ENCODE measurements at places on chromosomes 16 and 17.

DNA sequence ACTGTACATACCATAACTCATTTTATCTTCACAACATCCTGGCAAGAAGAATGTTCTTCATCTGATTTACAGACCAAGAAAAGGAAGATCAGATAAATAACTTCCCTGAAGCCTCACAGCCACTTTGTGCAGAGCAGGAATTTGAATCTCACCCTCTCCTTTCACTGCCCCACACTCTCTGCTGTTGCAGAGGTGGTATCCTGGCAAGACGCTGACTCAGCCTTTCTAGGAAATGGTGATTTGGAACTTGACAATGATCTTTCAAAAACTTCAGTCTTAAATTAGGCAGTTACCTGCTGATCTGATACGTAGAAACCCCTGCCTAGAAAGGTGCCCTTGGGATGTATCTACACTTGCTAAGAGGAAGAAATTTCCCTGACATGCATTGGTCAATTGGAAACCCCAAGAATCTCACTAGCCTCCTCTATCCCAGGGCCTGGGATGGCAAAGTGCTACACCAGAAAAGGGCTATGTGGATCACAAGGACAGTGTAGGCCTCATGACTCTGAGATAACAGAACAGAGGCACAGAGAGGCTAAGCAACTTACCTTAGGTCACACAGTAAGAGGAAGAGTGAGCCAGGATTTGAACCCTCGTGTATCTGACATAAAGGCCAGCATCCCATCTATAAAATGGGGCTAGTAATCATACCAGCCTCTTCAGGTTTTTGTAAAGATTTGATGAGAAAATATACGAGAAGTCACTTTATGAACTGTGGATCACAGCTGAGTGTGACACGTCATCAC, 17.9 kb downstream of the FBXO39 start:
- DNase-seq = no peak

GRCh38 chr16:27325736-27326135, 12.0 kb downstream of the IL4R start:
- DNase-seq = no peak

DNA sequence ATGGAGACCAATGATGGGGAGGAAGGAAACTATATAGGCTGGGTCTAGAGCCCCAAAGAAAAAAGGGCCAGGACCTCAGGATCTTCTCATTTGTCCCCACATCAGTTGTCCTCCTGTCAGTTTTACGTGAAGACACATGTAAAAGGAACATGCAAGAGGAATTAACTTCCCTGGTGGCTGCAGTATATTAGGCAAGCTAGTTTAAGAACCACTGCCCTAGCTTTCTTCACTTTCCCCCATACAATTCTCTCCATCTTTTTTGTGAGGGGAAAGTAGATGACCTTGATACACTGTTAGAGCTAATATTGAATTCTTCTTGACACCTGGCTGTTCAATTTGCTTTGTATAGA, 2.3 kb downstream of the MAP3K3 start:
- DNase-seq = no peak

DNA sequence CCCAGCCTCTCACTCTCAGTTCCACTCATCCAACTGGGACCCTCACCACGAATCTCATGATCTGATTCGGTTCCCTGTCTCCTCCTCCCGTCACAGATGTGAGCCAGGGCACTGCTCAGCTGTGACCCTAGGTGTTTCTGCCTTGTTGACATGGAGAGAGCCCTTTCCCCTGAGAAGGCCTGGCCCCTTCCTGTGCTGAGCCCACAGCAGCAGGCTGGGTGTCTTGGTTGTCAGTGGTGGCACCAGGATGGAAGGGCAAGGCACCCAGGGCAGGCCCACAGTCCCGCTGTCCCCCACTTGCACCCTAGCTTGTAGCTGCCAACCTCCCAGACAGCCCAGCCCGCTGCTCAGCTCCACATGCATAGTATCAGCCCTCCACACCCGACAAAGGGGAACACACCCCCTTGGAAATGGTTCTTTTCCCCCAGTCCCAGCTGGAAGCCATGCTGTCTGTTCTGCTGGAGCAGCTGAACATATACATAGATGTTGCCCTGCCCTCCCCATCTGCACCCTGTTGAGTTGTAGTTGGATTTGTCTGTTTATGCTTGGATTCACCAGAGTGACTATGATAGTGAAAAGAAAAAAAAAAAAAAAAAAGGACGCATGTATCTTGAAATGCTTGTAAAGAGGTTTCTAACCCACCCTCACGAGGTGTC, 26.6 kb downstream of the STH start:
- DNase-seq = no peak

DNA sequence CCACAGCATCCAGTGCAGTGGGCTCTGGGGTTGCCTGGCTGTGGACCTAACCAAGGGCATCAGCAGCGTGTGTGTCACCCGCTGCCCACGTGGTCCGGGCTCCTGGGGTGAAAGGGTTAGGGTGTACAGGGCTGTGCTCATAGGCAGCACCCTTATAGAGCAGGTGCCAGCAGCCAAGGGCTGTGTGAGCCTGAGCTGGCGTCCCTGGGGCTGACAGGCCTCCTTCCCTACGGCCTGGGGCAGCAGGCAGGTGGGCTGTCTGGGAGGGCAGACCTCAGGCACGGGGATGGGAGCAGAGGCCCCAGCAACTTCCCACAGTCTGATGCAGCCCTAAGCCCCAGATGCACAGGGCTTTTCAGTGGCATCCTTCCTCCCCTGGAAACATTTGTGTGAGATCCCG, 13.9 kb downstream of the CD300A start:
- no peak for DNase-seq

- no peak for DNase-seq
These were observed 8.4 kb upstream of the CLEC18A start for GRCh38 chr16:69942627-69943170.

GRCh38 chr16:78942625-78943245, 657.8 kb downstream of the MAF start:
- DNase-seq = no peak

GRCh38 chr16:75024594-75024993, 25.8 kb downstream of the ZNRF1 start:
- DNase-seq = no peak

DNA sequence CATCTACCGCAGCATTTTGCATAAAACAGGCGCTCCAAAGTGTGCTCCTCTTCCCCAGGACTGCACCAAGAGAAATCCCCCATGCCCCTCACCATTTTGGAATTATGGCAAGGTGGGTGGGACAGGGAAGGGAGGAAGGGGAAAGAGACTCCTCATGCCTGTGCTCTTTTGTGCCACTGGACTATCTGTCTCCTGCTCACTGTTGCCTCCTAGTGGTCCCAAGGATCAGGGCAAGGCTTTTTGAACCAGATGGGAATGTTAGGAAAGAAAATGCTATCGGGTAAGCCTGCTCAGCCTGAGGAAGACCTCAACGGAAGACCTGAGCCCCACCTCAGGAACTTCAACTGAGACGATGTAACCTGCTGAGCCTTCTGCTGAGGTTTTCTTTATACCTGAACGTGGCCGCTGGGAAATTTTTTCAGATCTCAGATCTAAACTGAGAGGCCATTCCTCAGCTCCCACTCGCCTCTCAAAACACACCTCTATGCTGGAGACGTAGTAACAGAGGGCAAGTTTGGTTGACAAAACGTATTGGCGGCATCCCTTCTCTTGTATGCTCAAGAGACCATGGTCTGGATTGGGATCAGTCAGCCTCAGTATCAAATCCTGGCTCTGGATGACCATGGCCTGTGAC, 58.3 kb downstream of the SPACA3 start:
- DNase-seq = no peak

DNA sequence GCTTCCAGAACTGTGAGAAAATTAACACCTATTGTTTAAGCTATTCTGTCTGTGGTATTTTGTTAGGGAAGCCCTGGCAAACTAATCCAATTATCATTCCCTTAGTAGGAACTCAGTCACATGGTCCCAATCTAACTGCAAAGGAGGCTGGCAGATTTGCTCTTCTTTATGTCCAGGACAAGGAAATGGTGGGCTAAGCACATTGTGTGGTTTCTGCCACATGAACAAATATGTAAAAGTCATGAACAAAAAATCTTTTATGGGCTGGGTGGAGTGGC, 278.6 kb upstream of the RPL38 start:
- no peak for DNase-seq

DNA sequence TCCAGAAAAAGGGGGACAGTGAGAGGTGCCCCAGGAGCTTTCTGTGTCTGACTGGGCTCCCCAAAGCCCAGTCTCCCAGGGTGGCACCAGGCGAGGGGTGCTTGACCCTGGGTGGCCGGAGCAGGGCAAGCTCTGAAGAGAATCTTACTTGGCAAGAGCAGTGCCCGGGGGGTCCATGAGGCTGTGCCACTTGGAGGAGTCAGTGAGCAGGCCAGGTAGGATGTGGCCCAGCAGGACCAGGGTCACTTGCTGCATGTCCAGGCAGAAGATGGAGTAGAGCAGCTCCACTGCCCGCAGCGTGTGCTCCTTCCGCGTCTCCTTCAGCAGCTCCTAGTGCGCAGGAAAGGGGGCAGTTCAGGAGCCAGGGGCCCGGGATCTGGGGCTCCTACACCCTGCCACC, 7.3 kb downstream of the CSF3 start:
- DNase-seq = no peak

GRCh38 chr17:42784811-42785592, 4.6 kb downstream of the WNK4 start:
- no peak for DNase-seq

- DNase-seq = no peak
These were observed 436.8 kb downstream of the CA10 start for GRCh38 chr17:51721730-51722129.

DNA sequence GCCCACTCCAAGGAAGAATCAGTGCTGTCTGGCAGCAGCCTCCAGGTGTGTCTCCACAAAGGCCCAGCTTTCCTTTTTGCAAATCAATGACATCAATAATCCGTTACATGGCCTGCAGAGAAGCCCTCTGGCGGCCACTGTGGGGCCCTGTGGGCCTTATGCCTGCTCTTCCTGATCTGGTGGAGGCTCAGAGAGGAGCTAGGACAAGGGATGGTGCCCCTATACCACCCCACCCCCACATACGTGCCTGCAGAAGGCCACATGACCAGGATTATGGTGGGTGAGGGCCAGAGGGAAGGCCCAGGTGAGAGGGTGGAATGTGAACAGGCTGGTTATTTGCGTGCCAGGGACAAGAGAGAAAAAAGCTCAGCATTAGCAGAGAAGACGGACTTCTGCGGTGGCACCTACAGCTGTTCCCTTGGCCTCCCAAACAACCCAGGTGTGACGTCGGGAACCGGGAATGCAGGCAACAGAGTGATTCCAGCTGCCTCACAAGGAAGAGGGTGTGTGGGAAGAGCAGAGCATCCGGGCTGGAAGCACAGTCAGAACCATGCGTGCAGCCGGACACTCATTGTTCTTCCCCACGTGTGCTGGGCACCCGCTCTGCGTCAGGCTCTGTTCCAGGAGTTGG, 22.5 kb downstream of the EIF4A3 start:
- no peak for DNase-seq

GRCh38 chr17:38685491-38685890, 10.7 kb upstream of the EPOP start:
- no peak for DNase-seq

DNA sequence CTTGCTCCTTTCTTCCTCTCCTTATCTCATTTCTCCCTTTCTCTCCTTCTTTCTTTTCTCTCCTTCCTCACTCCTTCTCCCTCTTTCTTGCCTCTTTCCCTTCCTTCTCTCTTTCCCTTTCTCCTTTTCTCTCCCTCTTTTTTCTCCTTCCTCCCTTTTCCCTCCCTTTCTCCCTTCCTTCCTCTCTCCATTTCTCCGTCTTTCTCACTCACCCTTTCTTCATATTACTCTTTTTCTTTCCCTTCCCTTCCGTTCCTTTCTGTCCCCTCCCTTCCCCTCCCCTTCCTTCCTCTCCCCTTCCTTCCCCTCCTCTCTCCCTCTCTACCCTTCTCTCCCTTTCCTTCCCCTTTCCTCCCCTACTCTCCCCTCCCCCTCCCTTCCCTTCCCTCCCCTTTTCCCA, 240.8 kb downstream of the HS3ST3B1 start:
- no peak for DNase-seq

GRCh38 chr17:35808240-35808961, 883 bp upstream of the TAF15 start:
- no peak for DNase-seq

DNA sequence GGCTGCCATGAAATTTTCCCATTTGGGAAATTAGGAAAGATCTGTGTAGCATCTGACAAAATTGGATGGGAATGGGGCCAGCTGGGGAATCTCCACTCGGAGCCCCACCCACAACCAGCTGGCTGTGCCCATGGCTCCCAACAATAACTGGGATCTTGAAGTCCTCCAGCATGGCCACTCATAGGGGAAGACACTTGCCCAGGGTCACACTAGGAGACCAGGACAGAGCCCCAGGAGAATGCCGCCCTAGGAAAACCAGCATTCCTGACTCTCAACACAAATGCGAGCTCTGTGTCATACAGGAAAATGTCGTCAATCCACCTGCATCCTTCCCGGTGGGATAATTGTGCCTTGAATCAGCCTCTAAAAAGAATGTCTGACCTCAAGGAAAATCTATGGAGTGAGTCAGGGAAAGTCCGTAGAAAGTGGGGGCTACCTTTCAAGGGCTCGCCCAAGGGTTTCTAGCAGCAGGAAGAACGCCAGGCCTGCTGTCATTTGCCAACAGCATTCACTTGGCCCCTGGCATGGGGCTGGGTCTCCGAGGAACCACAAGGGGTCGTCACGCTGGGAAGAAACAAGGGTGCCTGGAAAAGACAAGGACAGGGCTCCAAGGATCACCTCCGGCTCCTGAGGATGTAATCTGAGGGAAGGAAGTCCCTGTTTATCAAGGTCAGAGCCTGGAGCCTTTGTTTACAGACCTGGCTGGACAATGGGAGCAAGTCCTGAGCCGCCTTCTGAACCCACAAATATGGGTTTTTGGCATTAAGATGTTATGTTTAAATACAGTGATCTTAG, 15.9 kb downstream of the CDH5 start:
- DNase-seq = no peak

- no peak for DNase-seq
These were observed 33.7 kb downstream of the MARF1 start for GRCh38 chr16:15609286-15609649.

DNA sequence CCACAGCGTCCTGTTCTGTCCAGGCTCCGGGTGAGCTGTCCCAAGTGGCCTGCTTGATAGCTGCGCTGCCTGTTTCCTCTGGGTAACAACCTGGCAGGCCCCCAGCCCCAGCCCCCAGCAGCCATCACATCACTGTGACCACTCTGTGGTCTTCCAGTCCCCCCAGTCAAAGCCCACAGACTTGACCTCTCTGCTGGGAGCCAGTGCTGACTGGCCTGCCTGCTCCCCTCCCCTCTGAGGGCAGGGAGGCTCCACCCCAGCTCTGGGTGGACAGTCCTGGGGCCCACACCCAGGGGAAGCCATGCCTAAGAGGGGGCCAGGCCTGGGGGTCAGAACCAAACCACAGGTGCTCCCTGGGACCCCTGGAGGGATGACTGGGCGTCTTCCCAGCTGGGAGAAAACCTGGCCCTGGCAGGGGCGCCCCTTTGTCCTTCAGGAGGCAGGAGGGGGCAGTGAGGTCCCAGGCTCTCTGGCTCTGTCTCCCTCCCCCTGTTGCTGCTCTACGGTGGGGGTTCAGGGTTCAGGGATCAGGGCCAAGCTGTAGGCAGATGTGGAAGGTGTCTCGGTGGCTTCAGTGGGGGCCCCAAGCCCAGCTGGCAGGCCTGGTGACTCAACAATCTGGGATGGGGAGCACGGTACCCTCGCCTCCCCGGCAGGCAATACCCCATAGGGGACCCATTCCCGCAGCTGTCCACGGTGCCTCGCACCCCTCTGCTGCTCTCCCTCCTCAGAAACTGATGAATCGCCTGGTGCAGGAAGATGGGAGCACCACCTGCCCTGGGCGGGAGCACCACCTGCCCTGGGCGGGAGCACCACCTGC, 1.8 kb upstream of the SLC16A3 start:
- DNase-seq = no peak

GRCh38 chr16:23611936-23612335, 15.8 kb upstream of the NDUFAB1 start:
- no peak for DNase-seq

GRCh38 chr16:83400234-83400633, 407.5 kb upstream of the HSBP1 start:
- no peak for DNase-seq

- DNase-seq = no peak
These were observed 186.0 kb upstream of the ZNF469 start for GRCh38 chr16:88196471-88197400.

Measured in stimulated activated CD8-positive, alpha-beta memory T cell treated with anti-CD3 and anti-CD28 coated beads, Interleukin-15, amount 100 ng/mL, for 24 hours (primary cell).